Activated CD4-positive, alpha-beta memory T cell treated with anti-CD3 and anti-CD28 coated beads for 36 hours (primary cell): ENCODE measurements at places on chromosomes 4 and X. TPM values are rescaled to one million over a fixed set of nuclear protein-coding genes. Genes with fewer than 3 reads are reported as not detected.

The AREG gene
- total RNA-seq, result 0.36 TPM

The MAGEA9B gene
- not detected for total RNA-seq

The SCD5 gene
- total RNA-seq, result 0.12 TPM

The CXCL8 gene
- total RNA-seq, result 0.81 TPM

The GRID2 gene
- total RNA-seq, result not detected

The L1CAM gene
- 1.3 TPM for total RNA-seq

The CSAG1 gene
- not detected for total RNA-seq

The GPR82 gene
- 0.19 TPM for total RNA-seq

The UGT2A1 gene
- not detected for total RNA-seq

The ADGRG2 gene
- total RNA-seq, result not detected

The MAGEA2 gene
- not detected for total RNA-seq

The RHOH gene
- 98.6 TPM for total RNA-seq

DNA sequence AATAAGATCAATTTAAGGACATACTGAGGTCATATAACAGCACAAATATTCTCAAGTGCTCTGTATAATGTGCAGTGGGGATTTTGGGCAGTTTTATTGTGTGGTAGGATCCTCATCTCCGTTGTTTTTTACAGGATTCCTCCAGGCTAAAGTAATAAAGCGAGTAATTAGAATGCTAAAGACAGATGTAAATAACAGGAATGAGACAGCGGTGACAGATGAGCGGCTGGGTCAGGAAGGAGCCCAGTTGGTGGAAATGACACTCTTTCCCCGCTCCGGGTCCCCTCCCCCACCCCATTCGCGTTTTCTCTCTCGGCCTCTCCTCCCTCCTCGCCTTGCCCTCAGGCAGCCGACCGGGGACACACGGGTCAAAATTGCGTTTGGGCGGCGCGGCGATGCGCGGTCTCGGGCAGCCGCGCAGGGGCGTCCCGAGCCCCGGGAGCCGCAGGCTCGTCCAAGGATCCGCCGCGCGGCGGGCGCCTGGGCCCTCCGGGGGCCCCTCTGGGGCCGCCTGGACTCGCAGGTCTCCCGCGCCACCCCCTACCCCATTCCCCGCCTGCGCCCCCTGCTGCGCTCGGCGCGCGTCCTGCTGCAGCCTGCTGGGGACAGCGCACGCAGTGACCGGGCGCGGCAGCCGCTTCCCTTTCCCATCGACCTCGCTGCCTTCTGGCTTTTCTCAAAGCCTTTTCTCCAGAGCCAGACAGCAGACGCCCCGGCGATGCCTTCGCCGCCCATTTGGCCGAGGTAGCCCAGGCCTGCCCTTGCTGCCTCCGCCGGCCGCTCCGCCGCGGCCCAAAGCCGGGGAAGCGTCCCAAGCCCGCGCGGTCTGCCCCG is 16.2 kb downstream of the POU4F2 start:
- peaks cover 51% of the 10 kb centered on the region for H3K27me3 ChIP-seq
- no peak overlapping the region for H3K27ac ChIP-seq
- H3K36me3 ChIP-seq, result no peaks in the 10 kb centered on the region
- no peak for DNase-seq
- H3K4me1 ChIP-seq, result peaks cover 14% of the 10 kb centered on the region
- H3K4me3 ChIP-seq, result peak overlapping the region; percentile 43

DNA sequence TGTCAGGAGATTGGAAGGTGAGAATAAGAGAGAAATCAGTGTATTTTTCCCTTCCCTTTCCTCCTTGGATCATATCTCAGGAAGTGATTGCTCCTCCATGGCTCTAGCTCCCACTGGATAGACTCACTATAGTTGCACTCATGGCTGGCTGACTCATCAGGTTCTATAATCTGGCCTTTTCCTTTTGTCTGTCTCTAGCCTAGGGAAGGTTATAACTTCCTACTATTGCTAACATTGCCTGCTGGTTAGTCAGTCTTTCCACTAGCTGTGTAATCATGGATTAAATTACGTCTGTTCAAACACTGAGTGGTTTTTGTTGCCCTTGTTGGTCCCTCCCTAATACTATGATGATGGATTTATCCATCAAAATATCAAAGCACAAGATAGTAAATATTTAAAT is 195.5 kb upstream of the VEGFC start:
- no peak overlapping the region for H3K4me3 ChIP-seq
- H3K36me3 ChIP-seq, result no peaks in the 10 kb centered on the region
- DNase-seq, result no peak
- H3K27me3 ChIP-seq, result no peaks in the 10 kb centered on the region
- no peaks in the 10 kb centered on the region for H3K4me1 ChIP-seq

DNA sequence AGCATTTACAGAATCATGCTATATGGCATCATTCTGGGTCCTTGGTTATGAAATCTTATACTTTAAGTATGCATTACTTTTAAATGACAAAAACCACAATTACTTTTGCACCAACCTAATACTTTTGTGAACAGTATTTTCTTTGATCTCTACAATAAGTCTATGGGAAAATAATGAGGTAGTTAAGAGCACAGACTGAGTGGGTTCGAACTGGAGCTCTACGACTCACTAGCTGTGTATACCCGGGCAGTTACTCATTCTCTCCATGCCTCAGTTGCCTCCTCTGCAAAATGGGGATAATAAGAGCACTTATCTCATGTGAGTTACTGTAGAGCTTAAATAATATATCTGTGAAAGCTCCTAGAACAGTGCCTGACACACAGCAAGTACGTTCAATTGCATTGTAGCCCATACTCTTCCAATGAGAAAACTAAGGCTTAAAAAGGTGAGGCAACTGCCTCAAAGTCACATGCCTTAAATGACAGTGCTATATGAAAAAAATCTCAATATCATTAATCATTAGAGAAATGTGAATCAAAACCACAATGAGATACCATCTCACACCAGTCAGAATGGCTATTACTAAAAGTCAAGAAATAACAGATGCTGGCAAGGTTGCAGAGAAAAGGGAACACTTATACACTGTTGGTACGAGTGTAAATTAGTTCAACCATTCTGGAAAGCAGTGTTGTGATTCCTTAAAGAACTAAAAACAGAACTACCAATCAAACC is 151.5 kb downstream of the CHIC2 start:
- H3K27ac ChIP-seq, result no peak overlapping the region
- H3K36me3 ChIP-seq, result no peaks in the 10 kb centered on the region
- H3K4me1 ChIP-seq, result peaks cover 8% of the 10 kb centered on the region
- H3K27me3 ChIP-seq, result peaks cover 19% of the 10 kb centered on the region
- no peak for DNase-seq

DNA sequence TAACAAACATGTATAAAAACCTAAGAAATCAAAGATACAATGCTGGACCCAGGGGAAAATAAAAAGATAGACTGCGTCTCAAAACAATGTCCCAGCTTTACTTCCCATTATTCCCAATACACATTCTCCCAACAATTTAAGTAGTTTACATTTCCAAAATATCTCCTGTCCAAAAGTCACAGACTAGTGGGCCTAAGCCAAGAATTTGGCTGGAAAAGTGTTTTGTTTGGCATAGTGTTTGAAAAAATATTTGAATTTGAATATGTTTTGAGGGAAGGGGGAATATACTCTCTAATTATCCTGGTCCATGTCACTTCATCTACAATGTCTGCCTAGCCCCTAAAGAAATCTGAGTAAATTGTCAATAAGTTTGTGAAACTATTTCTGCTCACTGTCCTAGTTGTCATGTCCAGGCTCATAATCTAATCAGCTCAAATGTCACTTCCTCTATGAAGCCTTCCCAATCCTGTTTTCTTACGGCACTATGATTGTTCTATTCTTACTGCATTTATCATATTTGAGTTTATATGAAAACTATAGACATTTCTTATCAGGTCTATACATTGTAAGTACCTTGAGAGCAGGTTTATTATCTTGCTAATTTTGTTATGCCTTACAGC is 74.4 kb downstream of the SEC24D start:
- H3K36me3 ChIP-seq, result peaks cover 29% of the 10 kb centered on the region
- no peaks in the 10 kb centered on the region for H3K27me3 ChIP-seq
- no peak for DNase-seq
- no peak overlapping the region for H3K4me3 ChIP-seq
- no peak overlapping the region for H3K27ac ChIP-seq

- no peak for DNase-seq
- peaks cover 9% of the 10 kb centered on the region for H3K27me3 ChIP-seq
- no peaks in the 10 kb centered on the region for H3K36me3 ChIP-seq
- H3K27ac ChIP-seq, result no peak overlapping the region
- H3K4me1 ChIP-seq, result no peaks in the 10 kb centered on the region
- no peak overlapping the region for H3K4me3 ChIP-seq
Observed at GRCh38 chr4:183887351-183887750, 17.8 kb upstream of the STOX2 start.

DNA sequence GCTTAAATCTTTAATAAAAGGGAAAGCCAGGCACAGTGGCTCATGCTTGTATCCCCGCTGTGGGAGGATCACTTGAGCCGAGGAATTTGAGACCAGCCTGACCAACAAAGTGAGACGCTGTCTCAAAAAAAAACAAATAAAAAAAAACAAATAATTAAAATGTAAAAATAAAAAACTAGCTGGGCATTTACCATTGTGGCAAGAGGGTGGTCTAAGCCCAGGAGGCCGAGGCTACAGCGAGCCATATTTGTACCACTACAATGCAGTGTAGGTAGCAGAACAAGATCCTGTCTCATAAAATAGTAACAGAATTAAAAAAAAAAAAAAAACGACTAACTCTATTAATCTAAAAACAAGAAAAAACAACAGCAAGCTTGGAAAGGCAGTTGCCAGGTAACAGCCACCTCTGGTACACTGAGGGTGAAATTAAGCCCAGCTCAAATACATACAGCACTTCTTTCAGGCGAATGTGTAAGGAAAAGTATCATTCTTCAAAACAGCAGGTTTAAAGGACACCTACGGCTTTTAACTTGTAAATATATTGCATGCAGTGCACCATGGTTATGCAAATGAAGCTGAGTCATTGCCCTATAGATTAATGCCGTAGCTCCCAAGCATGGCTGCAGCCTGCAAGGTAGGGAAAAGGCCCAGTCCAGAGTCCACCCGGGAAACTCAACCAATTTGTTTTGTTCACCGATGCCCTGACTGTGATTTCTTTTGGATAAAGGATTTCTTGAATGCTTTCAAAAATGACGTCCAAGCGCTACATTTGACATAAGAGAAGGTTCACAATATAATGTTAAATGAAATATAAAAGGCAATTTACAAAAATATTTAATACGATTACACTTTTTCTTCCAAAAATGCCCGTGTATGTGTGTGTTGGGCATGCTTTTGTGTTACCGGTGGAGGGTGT is 14.5 kb upstream of the TXLNG start:
- DNase-seq, result no peak
- no peak overlapping the region for H3K4me3 ChIP-seq
- no peaks in the 10 kb centered on the region for H3K27me3 ChIP-seq
- H3K27ac ChIP-seq, result no peak overlapping the region
- no peaks in the 10 kb centered on the region for H3K36me3 ChIP-seq
- no peaks in the 10 kb centered on the region for H3K4me1 ChIP-seq

- no peak for DNase-seq
- H3K27me3 ChIP-seq, result peaks cover 4% of the 10 kb centered on the region
- H3K36me3 ChIP-seq, result no peaks in the 10 kb centered on the region
- H3K4me1 ChIP-seq, result no peaks in the 10 kb centered on the region
Observed at GRCh38 chr4:17276776-17277175, 235.1 kb downstream of the QDPR start.

GRCh38 chr4:84492737-84493091 is 6.4 kb downstream of the NKX6-1 start:
- peaks cover 15% of the 10 kb centered on the region for H3K36me3 ChIP-seq
- no peak overlapping the region for H3K27ac ChIP-seq
- peaks cover 78% of the 10 kb centered on the region for H3K27me3 ChIP-seq
- no peak overlapping the region for H3K4me3 ChIP-seq
- no peak for DNase-seq

DNA sequence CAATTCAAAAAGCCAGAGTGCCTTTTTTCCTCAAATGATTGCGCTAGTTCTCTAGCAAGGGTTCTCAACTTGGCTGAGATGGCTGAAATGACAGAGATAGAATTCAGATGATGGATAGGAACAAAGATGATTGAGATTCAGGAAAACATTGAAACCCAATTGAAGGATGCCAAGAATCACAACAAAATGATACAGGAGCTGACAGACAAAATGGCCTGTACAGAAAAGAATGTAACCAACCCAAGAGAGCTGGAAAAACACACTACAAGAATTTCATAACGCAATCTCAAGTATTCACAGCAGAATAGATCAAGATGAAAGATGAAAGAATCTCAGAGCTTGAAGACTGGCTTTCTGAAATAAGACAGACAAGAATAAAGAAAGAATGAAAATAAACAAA is 51.7 kb upstream of the MMAA start:
- H3K27ac ChIP-seq, result no peak overlapping the region
- no peaks in the 10 kb centered on the region for H3K4me1 ChIP-seq
- peaks cover 43% of the 10 kb centered on the region for H3K27me3 ChIP-seq
- no peaks in the 10 kb centered on the region for H3K36me3 ChIP-seq
- no peak for DNase-seq

DNA sequence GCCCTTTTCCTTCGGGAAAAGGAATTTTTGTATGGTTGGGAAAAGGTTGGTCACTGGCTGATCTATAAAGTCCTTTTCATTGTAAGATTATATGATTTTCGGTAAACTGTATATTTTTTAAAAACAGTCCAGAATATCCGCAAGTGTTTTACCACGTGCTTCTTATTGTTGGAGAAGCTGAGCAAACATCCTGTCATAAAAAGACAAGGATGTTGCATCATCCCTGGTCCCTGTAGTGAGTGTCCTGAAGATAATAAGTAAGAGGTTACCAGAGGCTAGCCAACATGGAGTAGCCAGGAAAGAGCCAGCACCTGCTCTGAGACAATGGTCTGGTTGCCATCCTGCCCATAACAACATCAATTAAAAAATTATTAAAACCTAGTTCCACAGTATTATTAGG is 5.1 kb downstream of the CXCL9 start:
- H3K36me3 ChIP-seq, result no peaks in the 10 kb centered on the region
- no peak overlapping the region for H3K4me3 ChIP-seq
- DNase-seq, result no peak
- peaks cover 17% of the 10 kb centered on the region for H3K27me3 ChIP-seq
- no peaks in the 10 kb centered on the region for H3K4me1 ChIP-seq

DNA sequence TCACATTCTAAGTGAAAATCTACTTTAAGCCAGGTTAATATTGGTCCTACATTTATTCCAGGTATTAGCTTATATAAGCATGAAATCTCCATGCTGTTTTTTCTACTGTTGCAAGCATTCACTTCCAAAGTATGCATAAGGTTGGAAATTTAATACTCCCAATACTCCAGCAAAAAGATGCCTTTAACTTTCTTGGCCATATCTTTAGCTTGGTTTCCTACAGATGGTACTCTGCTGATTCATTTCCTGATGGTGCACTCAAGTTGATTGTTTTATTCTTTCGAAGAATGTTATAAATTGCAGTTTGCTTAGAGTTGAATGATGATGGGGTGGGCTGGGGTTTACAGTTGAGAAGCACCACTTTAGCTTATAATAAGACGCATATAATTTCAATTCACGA is 330.2 kb downstream of the PTTG2 start:
- H3K27ac ChIP-seq, result no peak overlapping the region
- no peaks in the 10 kb centered on the region for H3K27me3 ChIP-seq
- H3K4me3 ChIP-seq, result no peak overlapping the region
- H3K36me3 ChIP-seq, result peaks cover 5% of the 10 kb centered on the region
- H3K4me1 ChIP-seq, result no peaks in the 10 kb centered on the region

- no peak overlapping the region for H3K4me3 ChIP-seq
- H3K4me1 ChIP-seq, result no peaks in the 10 kb centered on the region
- no peaks in the 10 kb centered on the region for H3K27me3 ChIP-seq
- no peaks in the 10 kb centered on the region for H3K36me3 ChIP-seq
- DNase-seq, result peak; percentile 25
Observed at GRCh38 chr4:22237155-22237751, 278.6 kb downstream of the ADGRA3 start.

GRCh38 chr4:38568768-38569167 is 95.2 kb upstream of the KLF3 start:
- no peak for DNase-seq
- peaks cover 10% of the 10 kb centered on the region for H3K27me3 ChIP-seq
- no peak overlapping the region for H3K4me3 ChIP-seq
- no peaks in the 10 kb centered on the region for H3K36me3 ChIP-seq
